ENCODE measurements at places on chromosomes 3 and 15.
A peak's percentile ranks its signal among the peaks of the same experiment; 100 is the strongest.

DNA sequence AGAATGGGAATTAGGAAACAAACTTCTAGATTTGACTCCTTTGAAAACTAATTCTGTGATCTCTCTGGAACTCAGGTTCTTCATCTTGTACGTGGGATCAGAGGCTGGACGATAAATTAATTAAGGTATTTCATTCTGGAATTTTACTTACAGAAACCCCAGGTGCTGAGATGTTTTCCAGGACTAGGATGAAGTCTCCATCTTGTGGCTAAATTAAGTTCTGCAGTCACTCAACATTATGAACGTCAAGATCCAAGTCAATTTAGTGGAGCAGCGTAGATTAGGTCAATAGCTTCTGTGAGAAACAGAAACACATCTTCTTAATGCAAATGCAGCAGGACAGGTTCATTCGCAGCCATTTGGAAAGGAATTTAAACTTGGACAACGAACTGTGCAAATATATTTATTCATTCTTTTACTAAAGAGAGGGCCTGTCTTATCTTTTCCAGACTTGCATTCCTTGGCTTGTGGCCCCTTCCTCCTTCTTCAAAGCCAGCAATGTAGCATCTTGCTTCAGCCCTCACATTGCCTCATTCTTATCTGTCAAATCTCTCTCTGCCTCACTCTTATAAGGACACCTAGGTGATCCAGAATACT lies 26.7 kb upstream of the TMC3 start:
- DNase-seq: no peak

DNA sequence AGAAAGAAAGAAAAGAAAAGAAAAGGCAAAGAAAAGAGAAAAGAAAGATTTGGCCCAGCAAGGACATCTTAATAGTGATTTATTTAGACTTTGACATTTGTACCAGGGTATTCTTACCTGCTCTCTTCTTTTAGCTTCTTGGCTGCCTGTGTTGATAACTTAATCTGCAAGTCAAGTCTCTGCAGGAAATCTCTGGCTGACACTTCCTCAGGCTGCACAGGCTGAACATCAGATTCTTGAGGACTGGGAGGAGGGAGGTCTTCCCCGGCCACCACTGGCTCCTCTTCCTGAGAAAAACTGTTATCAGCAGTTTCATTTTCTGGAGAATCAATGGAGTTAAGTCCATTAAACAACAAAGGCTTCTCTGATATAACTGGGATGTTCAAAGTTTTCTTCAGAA lies 12.8 kb downstream of the LYSMD2 start:
- DNase-seq: no peak

DNA sequence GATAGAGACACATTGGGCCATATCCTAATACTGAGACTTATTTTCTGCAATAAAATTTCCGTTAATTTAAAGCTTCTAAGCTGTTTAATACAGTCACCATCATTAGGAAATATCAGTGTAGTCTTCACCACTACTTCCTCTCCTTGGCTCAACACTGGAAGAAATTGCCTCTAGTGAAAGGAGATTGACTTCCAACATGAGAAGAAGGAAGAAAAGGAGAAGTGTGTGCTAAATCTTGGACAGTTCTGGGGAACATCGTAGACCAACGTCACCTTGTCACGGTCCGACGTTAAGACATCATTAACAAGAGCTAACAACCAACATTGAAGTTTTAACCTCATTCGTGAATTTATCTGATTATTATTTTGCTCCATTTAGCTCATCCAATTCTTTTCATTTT lies 987.0 kb upstream of the CFAP20DC start:
- no peak for DNase-seq

GRCh38 chr3:42660131-42660715 lies 6.7 kb downstream of the ZBTB47 start:
- DNase-seq: no peak

DNA sequence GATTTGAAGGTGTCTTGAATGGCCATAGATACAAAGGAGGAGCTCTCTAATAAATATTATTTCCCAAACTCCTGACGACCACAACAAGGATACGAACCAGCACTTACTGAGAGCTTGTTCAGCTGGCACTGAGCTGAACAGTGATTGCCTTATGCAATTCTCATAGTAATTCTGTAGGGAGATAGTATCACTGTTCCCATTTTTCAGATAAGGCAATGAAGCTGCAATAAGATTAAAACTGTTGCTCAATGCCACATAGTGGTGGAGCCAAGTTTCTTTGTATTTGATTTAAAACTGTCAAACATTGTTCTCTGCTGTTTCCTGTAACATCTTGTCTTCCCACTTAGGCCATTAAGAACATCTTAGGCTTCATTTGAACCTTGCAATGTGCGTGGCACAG lies 163.9 kb downstream of the RPLP1 start:
- DNase-seq: no peak

GRCh38 chr15:41856262-41856661 lies 17.6 kb downstream of the PLA2G4B start:
- no peak for DNase-seq

- DNase-seq: no peak
Measured at GRCh38 chr3:190301591-190301990, 20.7 kb downstream of the CLDN1 start.

DNA sequence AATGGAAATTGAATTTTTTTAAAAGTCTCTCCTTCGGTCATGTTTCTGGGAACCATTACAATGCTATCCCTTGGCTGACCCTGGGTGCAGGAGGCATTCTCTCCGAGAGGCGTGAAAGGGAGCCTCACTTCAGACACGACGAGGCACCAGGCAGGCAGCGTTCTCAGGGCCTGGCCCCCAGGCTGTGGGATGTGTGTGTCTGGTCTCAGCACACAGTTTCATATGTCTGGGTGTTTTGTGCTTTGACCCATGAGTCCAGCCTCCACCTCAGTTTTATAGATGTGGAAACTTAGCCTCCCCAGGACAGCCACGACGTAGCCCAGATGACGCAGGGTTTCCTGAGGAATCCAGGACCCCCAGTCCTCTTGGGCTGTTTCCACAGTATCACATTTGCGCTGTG lies 34.0 kb downstream of the FGD5 start:
- DNase-seq: no peak

DNA sequence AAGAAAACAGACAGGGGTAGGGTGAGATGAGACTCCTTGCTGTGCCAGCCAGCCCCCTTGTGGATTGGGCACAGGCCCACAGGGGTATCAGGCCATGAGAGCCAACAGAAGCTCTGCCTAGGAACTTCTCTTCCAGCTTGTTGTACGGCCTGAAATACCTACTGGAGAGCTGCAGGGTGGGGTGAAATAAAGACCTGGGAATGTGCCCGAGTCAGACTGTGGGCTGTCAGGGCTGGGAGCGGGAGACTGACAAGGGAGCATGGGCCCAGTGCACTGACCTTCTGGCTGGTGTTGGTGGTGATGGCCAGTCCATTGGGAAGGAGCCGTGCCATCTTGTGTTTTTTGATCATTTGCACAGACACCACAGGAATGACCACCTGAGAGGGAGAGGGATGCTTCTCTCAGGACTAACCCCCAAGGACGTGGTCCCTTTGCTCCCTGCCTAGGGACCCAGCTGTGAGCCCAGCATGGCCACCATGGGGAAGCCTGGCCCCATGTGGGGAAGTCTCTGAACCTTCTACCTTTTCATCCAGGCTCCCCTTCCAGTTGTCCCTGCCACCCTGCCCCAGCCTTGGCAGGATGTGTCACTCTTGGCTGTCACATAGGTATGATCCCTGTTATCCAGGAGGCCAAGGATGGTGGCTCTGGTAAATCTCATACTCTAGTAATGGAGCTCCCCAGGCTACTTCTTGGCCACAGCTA lies 30.7 kb downstream of the GRAMD2A start:
- no peak for DNase-seq

DNA sequence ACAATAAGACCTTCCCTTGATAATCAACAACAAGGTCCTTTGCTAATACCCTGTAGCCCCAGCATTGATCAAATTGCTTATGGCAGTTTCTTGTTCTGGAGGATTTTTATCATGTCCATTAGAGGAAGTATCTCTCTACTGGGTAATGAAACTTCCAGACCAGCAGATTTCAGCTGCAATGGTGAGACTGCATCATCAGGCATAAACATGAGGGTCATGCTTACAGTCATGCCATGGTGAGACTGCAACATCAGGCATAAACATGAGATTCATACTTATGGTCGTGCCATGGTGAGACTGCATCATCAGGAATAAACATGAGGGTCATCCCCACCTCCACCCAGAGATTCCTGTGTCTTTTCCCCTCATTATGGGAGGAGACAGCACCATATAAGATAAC lies 129.0 kb upstream of the LIPC start:
- no peak for DNase-seq

DNA sequence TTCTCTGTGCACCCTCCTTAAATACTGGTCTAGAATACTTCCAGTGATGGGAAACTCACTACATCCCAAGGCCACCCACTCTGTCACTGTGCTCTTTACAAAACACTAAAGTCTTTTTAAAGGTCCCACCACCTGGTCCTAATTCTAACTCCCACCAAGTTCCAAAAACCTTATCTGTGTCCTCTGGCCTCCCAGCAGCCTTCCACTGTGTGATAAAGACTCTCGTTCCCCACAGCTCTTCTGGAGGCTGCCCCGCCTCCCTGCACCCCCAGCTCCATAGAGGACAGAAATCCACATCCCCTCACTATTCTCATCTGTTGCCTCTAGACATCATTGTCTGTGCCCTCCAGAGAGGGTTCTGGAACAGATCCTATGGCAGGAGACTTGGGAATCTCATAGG lies 276.4 kb downstream of the FAM43A start:
- DNase-seq: no peak

DNA sequence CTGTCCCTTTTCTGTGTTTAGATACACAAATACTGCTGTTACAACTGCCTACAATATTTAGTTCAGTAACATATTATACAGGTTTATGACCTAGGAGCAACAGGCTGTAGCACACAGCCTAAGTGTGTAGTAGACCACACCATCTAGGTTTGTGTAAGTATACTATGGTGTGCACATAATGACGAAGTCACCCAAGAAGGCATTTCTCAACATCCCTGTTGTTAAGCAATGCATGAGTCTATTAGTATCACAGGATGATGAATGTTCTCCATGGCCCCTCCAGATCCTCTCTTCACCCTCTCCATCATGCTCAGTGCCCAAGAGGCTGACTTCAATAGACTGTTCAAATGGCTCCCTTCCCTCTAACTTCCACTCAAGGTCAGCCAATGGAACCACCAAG lies 14.6 kb upstream of the SEC62 start:
- no peak for DNase-seq

- peak; percentile 33 for DNase-seq
Measured at GRCh38 chr15:43268111-43269105, 1.7 kb upstream of the TGM5 start.

GRCh38 chr15:81060907-81061306 lies 60.2 kb downstream of the TLNRD1 start:
- DNase-seq: no peak

DNA sequence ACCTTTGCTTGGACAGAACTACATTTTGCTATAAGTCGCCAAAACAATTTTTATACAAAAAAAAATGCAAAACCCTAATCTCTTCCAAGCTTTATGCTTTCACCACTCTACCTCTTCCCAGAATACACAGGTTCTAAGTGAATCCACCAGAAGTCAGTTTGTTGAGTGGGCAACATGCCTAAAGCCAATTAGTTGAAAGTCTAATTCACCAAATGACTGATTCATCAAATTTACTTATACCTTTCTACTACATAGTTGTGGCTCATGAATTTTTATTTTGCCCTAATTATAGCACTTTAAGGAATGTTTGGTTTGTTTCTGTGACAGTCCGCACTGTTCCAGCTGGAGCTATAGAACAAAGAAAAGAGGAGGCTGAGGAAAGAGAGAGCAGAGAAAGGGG lies 265.9 kb upstream of the TGFBR2 start:
- no peak for DNase-seq

DNA sequence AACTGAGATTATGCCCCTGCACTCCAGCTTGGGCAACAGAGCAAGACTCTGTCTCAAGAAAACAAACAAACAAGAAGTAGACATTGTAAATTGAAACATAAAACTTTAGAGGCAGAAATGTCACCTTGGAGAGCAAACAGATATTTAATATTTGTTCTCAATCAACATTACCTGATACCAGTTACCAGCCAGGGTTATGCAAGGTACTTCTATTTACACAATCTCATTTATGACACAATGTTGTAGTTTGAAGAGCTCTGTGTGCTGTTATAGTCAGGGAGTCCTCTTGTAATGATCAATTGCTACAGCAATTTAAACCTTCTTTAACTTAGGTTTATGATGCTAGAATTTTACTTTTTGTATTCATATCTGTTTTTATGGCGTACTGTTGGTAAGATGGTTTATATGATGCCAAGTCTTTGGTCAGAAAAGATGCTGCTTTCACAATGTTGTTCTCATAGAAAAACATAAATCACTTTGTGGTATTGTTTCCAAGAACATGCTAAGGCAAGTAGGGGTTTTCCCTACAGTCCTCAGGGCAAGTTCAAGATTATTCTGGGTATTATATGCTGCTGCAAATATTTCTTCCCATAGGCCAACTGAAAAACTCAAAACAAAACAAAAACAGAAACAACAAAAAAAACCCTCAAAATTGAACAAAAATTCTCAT lies 173.5 kb downstream of the TNIK start:
- no peak for DNase-seq

GRCh38 chr15:51341366-51342226 lies at the start of gene GLDN:
Gene GLDN, plus strand, starts transcription at chr15:51341655. Its CDS starts 30 bp downstream, at chr15:51341685.
- DNase-seq: no peak

DNA sequence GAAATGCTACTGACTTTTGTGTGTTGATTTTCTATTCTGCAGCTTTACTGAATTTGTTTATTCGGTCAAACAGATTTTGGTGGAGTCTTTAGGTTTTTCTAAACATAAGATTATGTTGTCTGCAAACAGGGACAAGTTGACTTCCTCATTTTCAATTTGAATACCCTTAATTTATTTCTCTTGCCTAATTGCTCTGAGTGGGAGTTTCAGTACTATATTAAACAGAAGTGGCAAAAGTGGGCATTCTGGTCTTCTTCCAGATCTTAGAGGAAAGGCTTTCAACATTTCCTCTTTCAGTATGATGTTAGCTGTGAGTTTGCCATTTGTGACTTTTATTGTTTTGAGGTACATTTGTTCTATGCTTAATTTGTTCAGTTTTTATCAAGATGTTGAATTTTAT lies 268.5 kb downstream of the WNT5A start:
- DNase-seq: no peak

Data from stimulated activated CD4-positive, alpha-beta T cell treated with anti-CD3 and anti-CD28 coated beads, Interleukin-2, amount 100 ng/mL, for 24 hours (primary cell).